Tibial nerve (tissue), 4 donors: ENCODE measurements at places on chromosomes 2 and 18. TPM values are rescaled to one million over a fixed set of nuclear protein-coding genes. Genes with fewer than 3 reads are reported as not detected.

The MAP4K4 gene
- total RNA-seq: 85.6 TPM

The GDF7 gene
- 16.2 TPM for total RNA-seq

The FN1 gene
- 709 TPM for total RNA-seq

The RALBP1 gene
- 118 TPM for total RNA-seq

The ACMSD gene
- total RNA-seq: not detected

The CFC1 gene
- not detected for total RNA-seq

The SLC9A2 gene
- total RNA-seq: not detected

GRCh38 chr2:64904413-64905329 is 84.5 kb upstream of the SLC1A4 start:
- no peaks in the 10 kb centered on the region for H3K4me1 ChIP-seq
- no peaks in the 10 kb centered on the region for H3K27me3 ChIP-seq
- no peak overlapping the region for H3K27ac ChIP-seq
- no peak for DNase-seq

DNA sequence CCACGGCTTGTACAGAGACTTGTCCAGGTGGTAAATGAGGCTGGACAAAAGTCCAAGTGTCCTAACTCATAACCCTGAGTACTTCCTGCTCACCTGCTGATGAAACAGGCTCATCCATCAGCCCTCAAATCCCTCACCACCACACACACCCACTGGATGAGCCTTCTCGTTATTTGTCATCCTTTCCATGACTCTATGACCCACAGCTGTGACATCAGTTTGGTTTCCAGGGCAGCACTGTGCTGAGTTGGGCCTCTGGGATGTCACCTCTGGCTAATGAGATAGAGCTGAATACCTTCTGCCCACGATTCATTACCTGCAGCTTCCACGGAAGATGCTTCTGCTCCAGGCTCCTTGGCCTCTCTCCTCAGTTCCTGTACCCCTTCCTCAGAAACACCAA is 39.4 kb downstream of the SLC14A2 start:
- DNase-seq: no peak
- no peak overlapping the region for H3K27ac ChIP-seq
- no peaks in the 10 kb centered on the region for H3K27me3 ChIP-seq
- H3K4me3 ChIP-seq: no peak overlapping the region
- H3K4me1 ChIP-seq: no peaks in the 10 kb centered on the region
- H3K36me3 ChIP-seq: no peaks in the 10 kb centered on the region

DNA sequence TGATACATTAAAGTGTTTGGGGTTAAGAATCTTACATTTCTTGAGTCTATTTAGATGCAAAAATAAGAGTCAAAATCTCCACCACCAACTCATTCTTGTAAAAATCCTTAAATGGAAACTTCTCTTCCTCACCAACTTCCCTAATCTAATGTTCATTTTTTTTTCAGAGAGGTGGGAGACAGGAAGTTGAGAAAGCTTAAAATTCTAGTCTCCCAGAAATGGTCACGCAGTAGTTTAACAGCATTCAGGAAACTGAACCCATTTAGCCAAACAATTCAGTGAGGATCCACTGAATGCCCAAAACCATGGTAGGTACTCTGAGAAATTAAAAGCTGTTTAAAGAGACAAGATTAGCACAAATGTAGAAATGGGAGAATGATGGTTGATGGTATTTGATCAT is 69.0 kb downstream of the TXNL1 start:
- no peak overlapping the region for H3K4me3 ChIP-seq
- peaks cover 17% of the 10 kb centered on the region for H3K4me1 ChIP-seq
- H3K27me3 ChIP-seq: no peaks in the 10 kb centered on the region
- no peaks in the 10 kb centered on the region for H3K36me3 ChIP-seq
- no peak for DNase-seq
- peak overlapping the region; percentile 9 for H3K27ac ChIP-seq

GRCh38 chr2:218648787-218649100 is 10.7 kb downstream of the ZNF142 start:
- no peak for DNase-seq
- no peak overlapping the region for H3K4me3 ChIP-seq
- peaks cover 99% of the 10 kb centered on the region for H3K36me3 ChIP-seq
- no peaks in the 10 kb centered on the region for H3K4me1 ChIP-seq
- H3K27me3 ChIP-seq: no peaks in the 10 kb centered on the region
- H3K27ac ChIP-seq: no peak overlapping the region

GRCh38 chr18:51235009-51235789 is 37.7 kb upstream of the MEX3C start:
- no peaks in the 10 kb centered on the region for H3K4me1 ChIP-seq
- H3K4me3 ChIP-seq: no peak overlapping the region
- H3K27ac ChIP-seq: no peak overlapping the region
- no peaks in the 10 kb centered on the region for H3K36me3 ChIP-seq

- H3K27me3 ChIP-seq: no peaks in the 10 kb centered on the region
- no peaks in the 10 kb centered on the region for H3K4me1 ChIP-seq
- H3K27ac ChIP-seq: peak within 1 kb of the TSS; percentile 74
Measured at GRCh38 chr2:224401641-224402342, at the start of gene FAM124B. TSS of gene FAM124B (minus strand) at chr2:224402107. CDS start at chr2:224401768, 339 bp downstream.

GRCh38 chr2:172698041-172698863 is 37.4 kb upstream of the RAPGEF4 start:
- H3K4me3 ChIP-seq: no peak overlapping the region
- H3K27ac ChIP-seq: no peak overlapping the region
- no peaks in the 10 kb centered on the region for H3K27me3 ChIP-seq
- DNase-seq: no peak
- no peaks in the 10 kb centered on the region for H3K4me1 ChIP-seq

DNA sequence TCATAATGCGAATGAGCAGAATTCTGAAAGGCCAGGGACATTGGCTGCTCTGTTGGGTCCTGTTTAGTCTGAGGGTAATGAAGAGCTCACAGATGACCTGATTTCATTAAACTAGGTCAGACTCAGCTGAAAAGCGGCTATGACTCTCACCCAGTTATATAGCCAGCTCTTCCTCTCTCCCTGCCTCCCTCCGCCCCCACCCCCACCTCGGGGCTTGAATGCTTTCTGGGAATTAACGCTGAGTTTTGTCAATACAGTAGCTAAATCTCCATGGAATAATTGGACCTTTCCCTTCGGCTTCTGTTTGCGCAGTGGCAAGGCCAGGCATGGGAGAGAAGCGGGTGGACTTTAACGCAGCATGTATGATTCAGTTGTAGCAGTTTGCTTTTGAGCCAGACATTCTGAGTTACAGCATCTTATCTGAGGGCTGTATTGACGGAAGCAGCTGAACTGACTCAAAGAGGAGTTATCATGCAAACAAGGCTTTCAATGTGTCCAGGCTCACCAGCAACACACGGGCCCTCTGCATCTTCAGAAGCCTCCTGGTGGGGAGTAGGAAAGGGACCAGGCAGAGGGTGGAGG is 110.6 kb downstream of the MYCN start:
- no peak overlapping the region for H3K27ac ChIP-seq
- no peak for DNase-seq
- no peaks in the 10 kb centered on the region for H3K27me3 ChIP-seq
- H3K36me3 ChIP-seq: no peaks in the 10 kb centered on the region
- no peaks in the 10 kb centered on the region for H3K4me1 ChIP-seq
- H3K4me3 ChIP-seq: no peak overlapping the region

- no peak overlapping the region for H3K4me3 ChIP-seq
- no peaks in the 10 kb centered on the region for H3K4me1 ChIP-seq
- DNase-seq: no peak
Measured at GRCh38 chr2:216548901-216549331, 50.3 kb downstream of the RPL37A start.

DNA sequence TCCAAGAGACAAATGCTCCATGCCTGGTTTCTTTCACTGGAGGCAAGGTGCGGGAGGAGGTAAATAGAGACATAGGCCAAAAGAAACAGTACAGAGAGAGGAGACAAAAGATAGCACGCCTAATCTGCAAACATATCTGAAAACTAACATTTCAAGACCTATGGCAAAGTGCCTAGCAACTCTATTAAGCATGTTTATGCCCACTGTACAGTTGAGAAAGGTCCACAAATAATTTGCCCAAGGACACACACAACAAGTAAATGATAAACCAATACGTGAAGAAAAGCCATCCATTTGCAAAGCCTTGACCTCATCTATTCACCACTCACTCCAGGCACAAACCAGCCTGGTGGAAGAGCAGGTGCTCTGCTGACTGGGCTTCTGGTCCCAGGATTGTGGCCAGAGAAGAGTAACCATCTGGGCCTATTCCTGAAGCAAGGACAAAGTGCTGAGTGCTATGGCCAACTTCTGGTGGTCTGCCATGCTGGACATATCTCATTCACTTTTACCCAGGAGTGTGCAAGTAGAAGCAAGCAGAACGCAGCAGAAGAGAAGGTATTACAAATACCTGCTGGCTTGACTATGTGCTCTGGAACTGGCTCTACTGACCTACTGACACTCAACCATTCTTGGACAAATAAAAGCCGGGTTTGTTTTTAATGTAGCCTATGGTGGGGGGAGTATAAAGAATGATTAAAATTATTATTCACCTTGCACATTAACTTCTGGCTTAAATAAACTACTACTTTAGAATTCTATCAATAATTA is 25.3 kb downstream of the TMEM131 start:
- H3K4me3 ChIP-seq: no peak overlapping the region
- no peak for DNase-seq
- no peaks in the 10 kb centered on the region for H3K36me3 ChIP-seq
- H3K4me1 ChIP-seq: no peaks in the 10 kb centered on the region
- H3K27me3 ChIP-seq: no peaks in the 10 kb centered on the region
- H3K27ac ChIP-seq: no peak overlapping the region

- no peak overlapping the region for H3K27ac ChIP-seq
- no peaks in the 10 kb centered on the region for H3K27me3 ChIP-seq
- H3K36me3 ChIP-seq: no peaks in the 10 kb centered on the region
- H3K4me1 ChIP-seq: no peaks in the 10 kb centered on the region
- no peak for DNase-seq
Measured at GRCh38 chr2:122023059-122023864, 267.8 kb downstream of the TSN start.

GRCh38 chr2:150127995-150128394 is 359.5 kb downstream of the RND3 start:
- DNase-seq: no peak
- no peaks in the 10 kb centered on the region for H3K36me3 ChIP-seq
- no peak overlapping the region for H3K27ac ChIP-seq
- H3K27me3 ChIP-seq: no peaks in the 10 kb centered on the region
- H3K4me3 ChIP-seq: no peak overlapping the region
- no peaks in the 10 kb centered on the region for H3K4me1 ChIP-seq

DNA sequence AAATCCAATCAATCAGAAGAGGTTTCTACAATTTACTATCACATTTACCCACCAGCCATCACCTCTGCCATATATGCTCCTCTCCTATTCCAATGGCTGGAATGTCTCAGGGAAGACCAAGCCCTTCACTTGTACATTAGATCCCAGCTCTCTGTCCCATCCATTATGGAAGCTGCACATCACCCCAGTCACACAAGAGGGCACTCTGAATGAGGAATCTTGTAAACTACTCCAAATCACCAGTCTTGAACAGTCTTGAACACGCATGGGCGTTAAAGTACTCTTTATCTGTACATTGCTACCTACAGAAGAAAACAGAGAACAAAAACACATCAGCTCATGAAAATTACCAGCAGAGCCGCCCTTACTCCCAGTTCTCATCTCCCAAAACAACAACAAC is 38.7 kb downstream of the ZC3H8 start:
- no peak overlapping the region for H3K4me3 ChIP-seq
- DNase-seq: no peak
- no peaks in the 10 kb centered on the region for H3K36me3 ChIP-seq
- no peaks in the 10 kb centered on the region for H3K4me1 ChIP-seq
- no peaks in the 10 kb centered on the region for H3K27me3 ChIP-seq

DNA sequence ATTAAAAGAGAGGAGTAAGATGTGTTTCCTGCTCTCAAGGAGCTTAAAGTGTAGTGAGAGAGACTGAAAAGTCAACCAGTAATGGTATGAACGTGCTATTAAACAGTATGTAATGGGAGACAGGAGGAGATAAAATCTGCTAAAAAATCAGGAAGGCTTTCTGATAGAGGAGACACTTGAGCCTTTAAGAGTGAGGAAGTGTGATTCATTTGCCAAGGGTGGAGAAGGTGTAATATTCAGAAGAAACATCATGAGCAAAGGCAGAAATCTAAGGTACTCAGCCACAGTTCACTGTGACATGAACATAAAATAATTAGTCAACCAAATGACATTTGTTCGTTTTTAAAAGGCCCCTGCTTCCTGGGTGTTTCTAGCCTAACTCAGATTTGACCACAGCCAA is 137.8 kb upstream of the SKOR2 start:
- H3K27me3 ChIP-seq: no peaks in the 10 kb centered on the region
- no peaks in the 10 kb centered on the region for H3K36me3 ChIP-seq
- DNase-seq: no peak

GRCh38 chr2:223459328-223459939 is 142.7 kb downstream of the SCG2 start:
- H3K4me1 ChIP-seq: no peaks in the 10 kb centered on the region
- no peaks in the 10 kb centered on the region for H3K36me3 ChIP-seq
- no peak overlapping the region for H3K27ac ChIP-seq

DNA sequence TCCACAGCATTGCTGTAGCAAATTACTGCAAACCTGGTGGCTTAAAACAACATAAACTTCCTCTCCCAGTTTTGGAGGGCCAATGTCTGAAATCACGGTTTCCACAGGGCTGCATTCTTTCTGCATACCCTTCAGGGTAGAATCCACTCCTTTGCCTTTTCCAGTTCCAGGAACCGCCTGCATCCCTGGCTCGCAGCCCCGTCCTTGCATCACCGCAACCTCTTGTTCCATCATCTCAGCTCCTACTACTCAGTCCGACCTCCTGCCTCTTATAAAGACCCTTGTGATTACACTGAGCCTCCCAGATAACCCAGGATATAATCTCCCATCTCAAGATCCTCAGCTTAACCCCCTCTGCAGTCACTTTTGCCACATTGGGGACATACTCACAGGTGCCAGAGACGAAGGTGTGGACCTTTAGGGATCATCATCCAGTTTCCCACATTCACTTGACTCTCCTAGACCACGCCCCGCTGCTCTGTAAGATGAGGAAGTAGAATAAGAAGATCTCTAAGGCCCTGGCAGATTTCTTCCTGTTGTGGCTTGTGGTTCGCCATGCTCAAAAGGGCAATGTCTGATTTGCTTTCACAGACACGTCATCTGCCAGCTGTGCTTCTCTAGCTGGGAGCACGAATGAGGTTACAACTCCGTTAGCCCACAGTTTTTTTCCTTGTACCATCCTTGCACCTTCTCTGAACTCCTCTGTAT is 103.6 kb upstream of the AGAP1 start:
- H3K36me3 ChIP-seq: no peaks in the 10 kb centered on the region
- no peak overlapping the region for H3K27ac ChIP-seq
- DNase-seq: peak; percentile 19

DNA sequence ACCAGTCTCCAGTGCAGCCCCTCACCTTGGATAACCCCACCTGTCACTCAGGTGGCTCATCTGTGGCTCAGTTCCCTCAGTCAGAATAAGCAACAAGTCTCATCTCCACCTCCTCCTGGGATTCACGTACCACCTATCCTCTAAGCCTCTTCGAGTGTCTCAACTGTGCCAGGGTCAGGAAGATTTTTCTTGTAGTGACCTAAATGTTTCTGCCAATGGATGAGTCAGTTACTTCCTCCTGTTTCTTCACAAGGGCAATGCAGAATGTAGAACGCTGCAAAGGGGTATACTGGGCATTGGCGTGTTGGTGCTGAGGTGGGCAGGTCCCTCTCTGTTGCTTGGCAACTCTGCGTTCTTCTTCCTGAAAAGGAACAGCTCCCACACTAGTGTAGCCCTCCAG is 213.3 kb upstream of the CXCR4 start:
- no peaks in the 10 kb centered on the region for H3K4me1 ChIP-seq
- no peaks in the 10 kb centered on the region for H3K27me3 ChIP-seq
- no peaks in the 10 kb centered on the region for H3K36me3 ChIP-seq
- H3K27ac ChIP-seq: no peak overlapping the region
- H3K4me3 ChIP-seq: no peak overlapping the region

GRCh38 chr18:52391810-52392559 is 52.0 kb downstream of the DCC start:
- no peak overlapping the region for H3K4me3 ChIP-seq
- H3K36me3 ChIP-seq: no peaks in the 10 kb centered on the region
- no peak overlapping the region for H3K27ac ChIP-seq
- H3K4me1 ChIP-seq: no peaks in the 10 kb centered on the region
